Caco-2 (cell line): ENCODE measurements at places on chromosomes 2 and 18. TPM values are rescaled to one million over a fixed set of nuclear protein-coding genes. Genes with fewer than 3 reads are reported as not detected.

TTLL4 gene
- 86.6 and 87.9 TPM in 2 replicates for total RNA-seq

DNA sequence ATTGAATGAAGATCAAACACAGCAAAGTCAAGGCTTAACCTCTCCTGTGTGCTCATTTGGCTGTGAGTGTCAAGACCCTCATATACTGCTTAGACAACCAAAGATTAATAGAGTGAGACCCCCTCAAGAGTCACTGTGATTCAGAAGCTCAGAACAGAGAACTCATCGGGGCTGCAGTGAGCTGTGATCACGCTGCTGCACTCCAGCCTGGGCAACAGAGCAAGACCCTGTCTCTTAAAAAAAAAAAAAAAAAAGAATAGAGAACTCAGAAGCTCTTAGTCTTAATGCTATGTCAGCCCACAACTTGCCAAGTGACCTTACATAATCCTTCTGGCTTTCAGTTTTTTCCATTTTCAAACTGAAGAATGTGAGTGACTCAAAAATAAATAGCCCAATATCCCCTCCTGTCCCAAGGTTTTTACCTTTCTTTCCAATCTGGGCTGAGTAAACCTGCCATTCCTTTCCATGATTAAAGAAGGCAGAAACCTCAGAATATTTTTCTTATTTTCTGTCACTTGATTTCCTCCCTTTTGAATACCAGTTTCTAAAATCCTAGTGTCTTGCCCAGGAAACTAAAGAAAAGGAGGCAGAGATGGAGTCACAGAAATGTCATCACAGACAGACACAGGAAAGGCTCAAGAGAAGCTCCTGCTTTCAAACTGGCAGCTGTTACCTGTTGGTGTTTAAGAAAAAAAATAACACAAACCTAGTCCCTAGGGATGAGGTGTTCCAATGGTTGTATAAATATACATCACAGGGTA lies 102.4 kb downstream of the CACNB4 start:
- DNase-seq = no peak

- no peak for DNase-seq
These were observed 26.6 kb upstream of the TCF7L1 start for GRCh38 chr2:85106489-85107180.

CUL3 gene
- 66.0 and 66.3 TPM in 2 replicates for total RNA-seq

DNA sequence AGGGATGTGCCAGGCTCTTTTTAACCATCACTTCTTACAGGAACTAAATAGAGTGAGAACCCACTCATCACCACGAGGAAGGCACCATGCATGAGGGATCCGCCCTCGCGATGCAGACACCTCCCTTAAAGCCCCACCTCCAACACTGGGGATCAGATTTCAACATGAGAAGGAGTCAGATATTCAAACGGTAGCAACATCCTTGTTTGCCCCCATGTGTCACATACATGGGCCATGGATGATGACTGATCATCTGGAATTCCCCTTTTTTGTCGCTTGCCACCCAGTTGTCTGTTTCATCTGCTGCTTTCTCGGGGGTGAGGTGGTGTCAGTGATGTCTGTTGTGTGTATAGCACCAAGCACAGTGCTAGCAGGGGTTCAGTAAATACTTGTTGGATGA lies 57.9 kb downstream of the NCK2 start:
- DNase-seq = no peak

DOK6 gene
- not detected in 2 replicates for total RNA-seq

DNA sequence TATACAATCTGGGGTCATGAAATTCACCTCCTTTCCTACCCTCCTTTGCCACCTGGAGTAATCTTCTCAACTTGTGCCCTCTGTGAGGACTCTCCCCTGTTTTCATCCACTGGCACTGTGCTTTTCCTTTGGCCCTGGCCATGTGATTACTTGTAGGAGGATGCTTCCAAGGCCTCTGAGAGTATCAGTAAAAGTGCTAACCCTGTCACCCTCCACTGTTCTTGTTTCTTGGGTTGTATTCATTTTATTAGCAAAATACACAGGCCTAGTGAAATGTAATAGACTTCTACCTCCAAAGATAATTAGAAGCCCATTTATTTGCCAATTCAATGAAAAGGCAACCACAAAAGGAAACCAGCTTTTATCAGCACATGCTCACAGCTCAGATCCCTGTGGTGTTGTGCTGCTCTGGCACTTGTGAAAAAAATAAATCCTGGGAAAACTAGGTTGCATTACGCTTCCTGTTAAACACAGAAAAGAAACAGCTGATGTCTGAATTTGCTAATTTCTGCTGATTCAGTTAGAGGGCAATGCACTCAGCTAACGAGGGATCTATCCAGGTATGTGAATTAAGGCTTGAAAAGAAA lies 357.5 kb upstream of the ETAA1 start:
- no peak for DNase-seq

CENPA gene
- 38.4 and 39.9 TPM in 2 replicates for total RNA-seq

GPR45 gene
- not detected in 2 replicates for total RNA-seq

DNA sequence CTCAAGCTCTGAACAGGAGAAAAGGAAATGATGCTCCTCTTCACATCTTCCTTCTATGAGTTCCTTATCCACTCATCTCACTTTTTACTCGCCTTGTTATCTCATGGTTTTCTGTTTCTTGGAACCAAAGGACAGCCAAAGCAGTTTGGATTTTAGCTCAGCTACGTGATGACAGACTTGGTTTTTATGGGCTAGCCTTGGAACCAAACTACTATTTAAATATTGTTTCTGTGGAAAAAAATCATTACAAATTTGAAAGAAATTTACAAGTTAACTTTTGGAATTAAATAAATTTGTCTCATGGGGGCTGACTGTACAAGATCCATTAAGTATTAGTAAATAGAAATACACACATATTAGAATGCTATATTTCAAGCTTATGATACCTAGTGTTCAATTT lies 727.8 kb upstream of the FANCL start:
- DNase-seq = no peak

DNA sequence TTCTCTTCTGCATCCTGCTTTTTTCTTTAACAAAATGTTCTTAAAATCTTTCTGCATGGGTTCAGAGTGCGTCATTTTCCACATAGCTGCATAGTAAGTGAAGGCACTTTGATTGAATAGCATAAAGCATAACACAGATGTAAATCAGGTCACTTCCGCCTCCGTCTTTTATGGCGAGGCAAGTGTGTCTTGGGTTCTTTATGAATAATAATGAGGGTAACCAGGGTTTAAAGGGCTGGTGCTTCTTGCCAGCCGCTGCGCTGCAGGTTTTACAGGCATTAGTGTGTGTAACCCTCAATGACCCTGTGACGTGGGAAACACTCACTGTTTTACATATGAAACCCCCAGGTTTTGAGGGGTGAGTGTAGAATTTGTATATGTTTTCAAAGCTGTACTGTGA lies 164.2 kb downstream of the MYT1L start:
- DNase-seq = no peak

DNA sequence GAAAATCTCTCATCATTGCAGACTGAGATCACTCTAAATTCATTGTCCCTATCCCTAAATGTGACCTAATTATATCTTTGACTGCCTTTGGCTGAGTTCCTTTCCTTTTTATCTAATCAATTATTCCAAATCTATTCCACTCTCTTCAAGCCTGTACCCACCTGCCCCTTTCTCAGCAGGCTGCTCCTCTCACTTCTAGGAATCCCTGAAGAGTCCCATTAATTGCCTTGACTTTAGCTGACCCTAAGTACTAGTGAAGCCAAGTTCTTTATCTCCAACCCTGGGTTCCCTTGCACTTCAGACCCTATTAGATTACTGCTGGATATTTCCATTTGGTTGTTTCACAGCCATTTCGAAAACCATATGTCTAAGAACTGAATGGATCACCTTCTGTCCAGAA lies 102.8 kb downstream of the GREB1L start:
- no peak for DNase-seq

ZNF512 gene
- total RNA-seq = 33.9 and 38.9 TPM in 2 replicates

DNA sequence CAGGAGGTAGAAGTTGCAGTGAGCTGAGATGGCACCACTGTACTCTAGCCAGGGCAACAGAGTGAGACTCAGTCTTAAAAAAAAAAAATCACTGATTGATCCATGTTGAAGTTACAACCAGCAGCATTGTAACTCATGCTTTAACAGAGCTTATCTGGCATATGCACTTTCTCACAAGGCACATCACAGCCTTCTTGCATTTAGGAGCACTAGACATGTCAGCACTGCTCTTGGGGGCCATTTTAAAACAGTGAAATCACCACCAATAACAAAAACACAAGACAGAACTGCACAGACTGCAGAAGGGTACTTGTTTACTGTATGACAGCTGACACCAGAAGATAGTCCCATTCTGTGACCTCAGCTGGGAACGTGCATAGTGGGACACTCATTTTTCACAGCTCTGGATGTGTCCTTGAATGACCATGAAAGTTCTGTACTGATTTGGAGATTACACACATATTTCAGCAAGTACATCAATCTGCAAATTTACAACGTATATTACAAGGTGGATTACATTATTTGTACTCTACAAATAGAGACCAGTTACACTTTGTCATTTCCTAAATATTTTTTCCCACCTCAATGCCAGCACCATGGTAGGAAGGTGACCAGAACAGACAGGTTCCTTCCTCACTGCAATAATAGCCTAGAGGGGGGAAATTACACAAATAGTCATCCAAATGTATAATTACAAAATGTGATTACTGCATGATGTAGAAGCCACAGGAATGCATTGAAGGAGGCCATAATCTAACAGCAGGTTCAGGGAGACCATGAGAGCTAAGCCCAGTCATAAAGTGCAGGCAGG lies 35.1 kb downstream of the CCBE1 start:
- no peak for DNase-seq

MAP3K20 gene
- 41.5 and 44.5 TPM in 2 replicates for total RNA-seq

DNA sequence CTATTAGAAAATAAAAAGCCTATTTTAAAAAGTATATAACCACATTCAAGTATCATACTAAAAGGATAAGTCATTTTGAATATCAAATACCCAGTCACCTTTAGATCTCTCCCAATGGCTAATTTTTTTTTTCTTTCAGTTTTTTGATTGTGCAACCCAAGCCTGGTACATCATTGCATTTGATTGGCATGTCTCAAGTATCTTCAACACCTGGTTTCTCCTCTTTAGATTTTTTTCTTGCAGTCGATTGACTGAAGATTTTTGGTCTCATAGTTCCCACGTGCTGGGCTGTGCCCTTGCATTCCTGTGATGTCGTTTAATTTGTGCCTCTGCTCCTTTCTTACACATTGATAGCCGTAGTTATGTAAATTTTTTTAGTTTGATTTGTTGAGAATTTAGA lies 40.7 kb downstream of the ATIC start:
- no peak for DNase-seq
